ENCODE measurements at places on chromosomes 11 and 22.

DNA sequence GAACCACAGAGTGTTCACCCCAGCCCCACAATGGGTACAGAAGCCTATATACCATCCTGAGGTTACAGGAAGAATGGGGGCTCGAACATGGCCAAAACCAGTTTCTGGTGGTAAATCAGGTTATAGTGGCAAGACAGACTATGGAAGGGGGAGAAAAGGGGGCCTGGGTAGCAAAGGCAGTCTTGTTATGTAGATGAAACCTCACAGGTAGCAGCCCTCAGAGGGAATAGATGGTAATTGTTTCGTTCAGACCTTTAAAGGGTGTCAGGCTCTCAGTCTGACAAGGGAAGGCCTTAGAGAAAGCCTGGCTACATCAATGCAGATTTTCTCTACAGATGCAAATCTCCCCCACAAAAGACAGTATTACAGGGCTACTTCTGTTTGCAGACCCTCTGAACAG, 3.4 kb downstream of the CAPN1 start:
- no peak for DNase-seq

DNA sequence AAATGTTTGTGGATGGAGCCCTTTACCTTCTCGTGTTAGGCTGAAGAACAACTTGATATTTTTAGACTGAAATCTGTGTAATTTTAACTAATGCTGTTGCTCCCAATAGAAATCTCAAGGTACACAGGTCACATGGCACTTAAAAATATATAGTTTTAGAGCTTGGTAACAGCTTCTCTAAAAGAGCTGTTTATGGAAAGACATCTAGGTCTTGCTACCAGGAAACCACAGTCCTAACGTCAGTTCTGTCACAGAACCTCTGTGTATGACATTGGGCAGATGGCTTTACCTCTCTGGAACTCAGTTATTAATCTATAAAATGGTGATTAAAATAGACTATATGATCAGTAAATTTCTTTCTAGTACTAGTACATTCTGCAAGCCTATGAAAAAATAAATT, 35.4 kb downstream of the PAK1 start:
- no peak for DNase-seq

DNA sequence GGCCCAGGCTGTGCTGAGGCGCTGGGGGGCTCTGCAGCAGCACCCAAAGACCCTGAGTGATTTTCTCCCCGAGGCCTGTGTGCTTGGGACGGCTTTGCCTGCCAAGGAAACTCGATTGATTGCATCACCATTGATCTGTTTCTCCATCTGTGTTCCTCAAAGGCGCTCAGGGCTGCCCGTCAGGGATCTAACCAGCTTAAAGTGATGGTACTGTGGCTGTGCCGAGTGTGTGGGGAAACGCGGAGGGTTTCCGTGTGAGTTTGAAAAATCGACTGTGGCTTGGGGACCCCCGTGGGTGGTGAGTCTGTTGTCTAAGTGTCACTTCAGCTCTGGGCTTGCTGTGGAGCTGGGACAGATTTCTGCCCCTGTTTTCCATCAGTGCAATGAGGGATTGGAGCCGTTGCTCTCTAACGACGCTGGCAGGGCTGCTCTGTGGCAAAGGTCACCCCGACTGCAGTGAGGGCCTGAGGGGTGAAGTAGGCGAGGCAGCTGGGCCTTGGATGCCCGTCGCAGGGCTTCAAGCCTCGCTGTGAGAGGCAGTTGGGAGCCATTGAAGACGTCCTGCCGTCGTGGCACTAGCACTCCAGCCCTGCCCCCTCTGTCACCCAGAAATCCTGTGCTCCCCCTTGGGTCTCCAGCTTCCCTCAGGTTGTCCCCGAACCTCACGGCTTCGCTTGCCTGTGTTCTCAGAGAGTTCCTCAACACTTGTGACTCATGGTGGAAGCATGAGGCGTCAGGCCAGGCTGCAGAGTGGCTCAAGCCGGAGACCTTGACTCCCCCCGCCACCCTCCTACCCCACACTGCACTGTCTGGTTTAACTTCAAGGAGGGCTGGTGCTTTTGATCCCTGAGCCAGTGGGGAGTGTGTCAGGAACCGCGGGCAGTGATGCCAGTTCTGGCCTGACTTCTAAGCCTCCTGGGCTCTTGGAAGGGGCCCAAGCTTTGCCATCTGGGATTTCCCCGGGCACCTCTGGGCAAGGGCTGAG, 21.8 kb downstream of the CACNA1I start:
- no peak for DNase-seq

- DNase-seq, result no peak
These were observed 40.6 kb downstream of the MPPED2 start for GRCh38 chr11:30545507-30545906.

DNA sequence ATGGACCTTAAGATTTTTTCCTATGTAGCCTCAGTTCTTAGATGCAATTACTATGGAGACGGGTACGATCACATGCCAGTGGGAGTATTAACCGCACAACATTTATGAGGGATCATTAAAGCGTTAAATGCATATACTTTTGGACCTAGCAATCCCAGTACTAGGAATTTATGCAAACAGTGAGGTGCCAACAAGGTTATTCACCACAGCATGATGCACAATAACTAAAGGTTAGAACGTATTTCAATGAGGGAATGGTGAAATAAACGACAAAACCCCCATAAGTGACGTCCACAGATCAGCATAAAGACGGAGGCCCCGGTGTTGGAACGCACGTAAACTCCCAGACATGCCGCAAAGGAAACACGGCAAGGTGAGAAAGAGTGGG, 539 bp downstream of the SIRT3 start:
- DNase-seq, result peak; percentile 70

DNA sequence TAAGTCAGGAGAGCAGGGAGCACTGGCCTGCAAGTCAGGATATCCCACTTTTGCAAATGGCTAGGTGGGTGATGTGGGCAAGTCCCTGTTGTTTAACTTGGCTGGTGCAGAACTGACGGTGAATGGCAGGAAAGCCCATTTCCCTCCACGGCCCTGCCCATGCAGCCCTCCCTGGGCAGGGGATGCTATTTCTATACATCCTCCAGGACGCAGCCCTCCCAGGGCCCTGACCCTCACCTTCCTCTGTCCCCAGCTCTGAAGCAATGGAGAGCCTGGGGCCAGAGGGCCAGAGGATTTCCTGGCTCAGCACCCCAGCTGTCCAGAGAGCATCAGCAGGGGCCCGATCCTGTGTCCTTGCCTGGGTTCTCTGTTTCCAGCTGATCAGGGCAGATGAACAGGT, 91.3 kb downstream of the TSPAN18 start:
- DNase-seq, result no peak

- no peak for DNase-seq
These were observed 36.9 kb downstream of the CSRP3 start for GRCh38 chr11:19164881-19165280.

GRCh38 chr22:40332319-40332781, 13.9 kb upstream of the ADSL start:
- peak; percentile 30 for DNase-seq

- DNase-seq, result no peak
These were observed 1059.5 kb downstream of the FAM181B start for GRCh38 chr11:81674211-81674610.

GRCh38 chr11:113465786-113466185, 9.4 kb downstream of the DRD2 start:
- DNase-seq, result no peak

DNA sequence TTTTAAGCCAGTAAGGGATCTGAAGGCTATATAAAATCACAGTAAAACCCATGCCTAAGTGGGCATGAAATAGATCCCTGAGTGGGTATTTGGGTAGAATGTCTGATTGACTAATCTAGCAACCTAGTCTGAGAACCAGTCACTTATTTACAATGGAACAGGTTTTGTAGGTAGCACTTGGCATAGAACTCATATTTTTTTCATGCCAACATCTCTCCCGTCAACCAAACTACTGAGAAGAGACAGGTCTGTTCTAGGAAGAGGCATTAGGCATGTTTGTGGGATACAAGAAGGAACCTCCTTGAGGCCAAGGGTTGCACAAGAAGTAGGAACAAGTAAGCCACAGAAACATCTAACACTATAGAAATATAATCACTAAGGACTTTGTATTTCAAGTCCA, 840.4 kb upstream of the TENM4 start:
- no peak for DNase-seq

DNA sequence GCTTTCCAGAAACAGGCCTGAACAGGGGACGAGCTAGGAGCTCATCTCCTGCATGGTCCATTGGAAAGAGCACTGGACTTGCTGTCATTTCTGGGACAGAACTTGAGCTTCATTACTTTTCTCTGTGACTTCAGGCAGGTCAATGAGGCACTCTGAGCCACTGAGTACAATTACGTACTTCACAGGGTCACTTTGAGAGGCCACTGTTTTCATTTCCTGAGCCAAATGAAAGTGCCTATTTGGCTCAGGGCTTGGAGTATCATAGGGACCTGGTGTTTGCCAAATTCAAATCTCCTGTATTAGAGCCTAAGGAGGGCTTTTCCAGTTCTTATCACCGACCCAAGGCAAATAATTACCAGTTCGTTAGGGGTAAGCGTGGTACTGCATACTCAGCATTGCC, 319.3 kb downstream of the CADM1 start:
- no peak for DNase-seq

DNA sequence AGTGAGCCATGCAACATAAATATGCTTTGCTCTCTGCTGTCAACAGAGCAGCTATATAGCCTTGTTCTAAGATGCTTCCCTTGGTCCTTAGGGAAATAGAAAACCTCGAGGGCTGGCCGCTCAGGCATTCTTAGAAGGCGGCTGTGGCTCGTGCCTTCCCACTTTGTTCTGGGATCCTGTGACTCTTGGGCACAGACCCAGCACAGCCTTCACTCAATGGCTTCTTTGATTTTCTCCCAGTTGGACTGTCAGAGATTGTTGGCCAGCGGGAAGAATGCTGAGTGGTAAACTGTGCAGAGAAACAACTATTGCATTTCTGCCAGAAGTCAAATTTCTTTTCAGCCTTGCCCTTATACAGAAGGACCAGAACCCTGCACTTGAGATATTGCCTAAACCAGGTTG, 9.5 kb upstream of the MICAL2 start:
- no peak for DNase-seq

DNA sequence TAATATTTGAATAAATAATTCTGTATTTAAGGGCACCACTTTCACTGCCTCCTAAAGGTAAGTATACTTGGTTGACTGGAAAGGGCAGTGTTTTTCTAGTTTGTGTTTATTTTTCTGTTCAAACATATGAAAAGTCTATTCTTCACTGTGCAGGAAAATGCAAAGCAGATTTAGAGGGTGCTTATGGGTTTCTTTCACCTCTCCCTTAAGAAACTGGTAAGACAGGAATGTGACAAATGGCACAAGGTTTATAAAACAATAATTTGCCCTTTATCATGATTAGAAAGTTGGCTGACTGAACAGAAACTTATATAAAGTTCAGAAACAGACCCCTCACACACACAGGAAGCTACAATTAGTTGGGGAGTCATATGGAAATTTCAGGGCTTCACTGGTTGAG, 60.6 kb downstream of the PLEKHA7 start:
- DNase-seq, result no peak

- DNase-seq, result no peak
These were observed 57.0 kb downstream of the BRD1 start for GRCh38 chr22:49770547-49771265.

- DNase-seq, result no peak
These were observed 20.2 kb downstream of the BPIFC start for GRCh38 chr22:32444068-32444467.

GRCh38 chr11:1005928-1006327, 30.6 kb downstream of the MUC6 start:
- DNase-seq, result no peak

- DNase-seq, result no peak
These were observed 18.1 kb upstream of the ACR start for GRCh38 chr22:50719814-50720300.

DNA sequence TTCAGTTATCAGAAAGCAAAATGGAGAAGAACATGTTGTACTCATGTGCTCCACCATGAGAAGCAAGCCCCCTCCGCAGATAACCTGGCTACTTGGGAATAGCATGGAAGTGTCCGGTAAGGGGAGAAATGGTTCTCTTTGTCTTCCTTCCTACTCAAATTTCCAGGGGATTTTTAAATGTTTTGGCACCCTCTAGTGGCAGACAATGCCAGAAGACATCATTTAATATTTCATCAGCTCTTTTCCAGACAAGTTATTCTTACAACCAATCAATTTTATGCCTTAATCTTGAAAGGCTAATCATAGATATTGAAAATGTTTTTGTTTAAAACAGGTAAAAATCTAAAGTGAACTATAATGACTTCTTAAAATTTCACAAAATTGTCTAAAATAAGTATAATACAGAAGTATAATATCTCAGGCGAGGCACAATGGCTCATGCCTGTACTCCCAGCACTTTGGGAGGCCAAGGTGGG, 15.7 kb downstream of the CRTAM start:
- DNase-seq, result peak; percentile 58

GRCh38 chr11:64458997-64459396, 100.0 kb downstream of the RPS6KA4 start:
- DNase-seq, result no peak

DNA sequence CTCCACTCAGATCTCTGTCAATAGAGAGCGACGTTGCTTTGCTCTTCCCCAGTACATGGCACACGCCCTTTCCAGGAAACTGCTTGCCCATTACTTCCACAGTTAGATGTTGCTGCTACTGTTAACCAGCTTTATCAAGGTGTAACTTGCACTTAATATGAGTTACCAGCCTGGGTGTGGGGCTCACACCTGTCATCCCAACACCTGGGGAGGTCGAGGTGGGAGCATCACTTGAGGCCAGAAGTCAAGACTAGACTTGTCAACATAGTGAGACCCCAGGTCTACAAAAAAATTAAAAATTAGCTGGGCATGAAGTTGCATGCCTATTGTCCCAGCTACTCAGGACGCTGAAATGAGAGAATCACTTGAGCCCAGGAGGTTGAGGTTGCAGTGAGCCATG, 177.1 kb upstream of the B3GAT1 start:
- DNase-seq, result no peak

- no peak for DNase-seq
These were observed 99.6 kb downstream of the KIAA1671 start for GRCh38 chr22:25051983-25052710.

- no peak for DNase-seq
These were observed 111.5 kb downstream of the ST3GAL4 start for GRCh38 chr11:126467046-126467370.

- no peak for DNase-seq
These were observed 20.6 kb downstream of the IGSF9B start for GRCh38 chr11:133936136-133936535.

GRCh38 chr22:47621253-47621652, 858.8 kb downstream of the TBC1D22A start:
- no peak for DNase-seq

DNA sequence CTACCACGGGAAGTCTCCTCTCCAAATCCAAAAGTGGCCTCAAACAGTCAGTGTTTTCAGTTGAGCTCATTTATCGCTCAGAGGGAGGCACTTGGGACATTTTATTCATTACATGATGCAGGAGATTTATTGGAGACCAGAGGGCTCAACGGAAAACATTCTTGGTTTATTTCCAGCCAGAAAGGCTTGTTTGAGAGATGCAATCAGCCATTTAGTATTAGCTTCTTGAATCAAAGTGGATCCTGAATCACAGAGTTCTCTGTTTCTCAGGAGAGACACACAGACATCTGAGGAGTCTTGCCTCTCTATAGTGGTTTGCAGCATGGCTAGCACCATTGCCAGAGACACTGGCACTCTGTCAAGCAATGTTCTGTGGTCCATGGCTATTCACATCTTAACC, 31.5 kb downstream of the CD44 start:
- DNase-seq, result peak; percentile 41

- DNase-seq, result no peak
These were observed 63.9 kb downstream of the TRAF6 start for GRCh38 chr11:36446135-36446534.

Data from CD8-positive, alpha-beta memory T cell (primary cell).